ENCODE measurements at places on chromosomes 3 and 15.

GRCh38 chr3:60186359-60186758 lies 1064.9 kb downstream of the FHIT start:
- no peak for DNase-seq

DNA sequence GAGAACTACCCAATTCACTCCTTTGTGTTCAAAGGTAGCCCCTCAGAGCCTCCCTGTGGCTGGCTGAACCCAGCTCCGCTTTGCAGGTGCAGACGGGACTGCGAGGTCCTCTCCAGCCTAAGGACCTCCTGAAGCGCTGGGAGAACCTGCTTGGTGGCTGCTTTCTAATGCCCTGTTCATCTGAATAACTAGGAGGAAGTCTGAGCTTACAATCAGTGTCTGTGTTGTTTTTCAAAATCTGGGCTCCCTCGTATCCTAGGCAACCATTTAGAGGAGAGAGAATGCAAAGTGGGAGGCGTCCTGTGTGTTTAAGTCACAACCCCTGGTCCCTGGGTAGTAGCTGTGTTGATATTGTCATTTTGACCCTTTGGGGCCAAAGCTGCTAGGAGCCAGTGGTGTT lies 99.9 kb downstream of the GABRG3 start:
- DNase-seq, result no peak

GRCh38 chr3:193903966-193904365 lies 232.0 kb upstream of the HES1 start:
- DNase-seq, result no peak

GRCh38 chr15:34796847-34797435 lies 1.6 kb upstream of the ACTC1 start:
- DNase-seq, result no peak

GRCh38 chr3:57729334-57730045 lies 26.6 kb upstream of the SLMAP start:
- no peak for DNase-seq

- DNase-seq, result peak; percentile 37
Observed at GRCh38 chr15:40081691-40082194, 26.9 kb downstream of the BMF start.

GRCh38 chr3:50278880-50279224 lies at the start of gene LSMEM2:
Gene LSMEM2 (plus strand): TSS chr3:50279087. CDS start chr3:50279114, 27 bp downstream.
- DNase-seq, result no peak

DNA sequence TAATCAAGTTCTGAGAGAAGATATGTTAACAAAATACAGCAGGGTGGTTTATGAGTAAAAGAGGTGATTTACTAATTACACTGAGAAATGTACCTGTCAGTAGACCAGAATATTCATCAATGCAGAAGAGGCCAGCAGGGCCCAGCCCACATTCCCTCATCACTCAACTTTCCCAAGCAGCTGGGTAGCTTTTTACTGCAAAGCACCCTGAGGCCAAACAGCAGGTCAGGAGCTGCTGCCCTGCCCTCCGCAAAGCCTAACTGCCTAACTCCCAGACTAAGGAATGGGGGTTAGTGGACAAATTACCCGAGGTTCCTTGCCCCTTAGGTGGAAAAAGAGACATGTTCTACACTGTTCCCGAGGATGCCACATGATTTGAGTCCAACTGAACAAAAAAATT lies 108.2 kb downstream of the TBL1XR1 start:
- DNase-seq, result no peak

- no peak for DNase-seq
Observed at GRCh38 chr3:34056951-34057390, 258.5 kb downstream of the PDCD6IP start.

GRCh38 chr3:15794303-15794771 lies 3.4 kb downstream of the ANKRD28 start:
- DNase-seq, result peak; percentile 22

- no peak for DNase-seq
Observed at GRCh38 chr15:79602731-79603130, 170.6 kb downstream of the MINAR1 start.

DNA sequence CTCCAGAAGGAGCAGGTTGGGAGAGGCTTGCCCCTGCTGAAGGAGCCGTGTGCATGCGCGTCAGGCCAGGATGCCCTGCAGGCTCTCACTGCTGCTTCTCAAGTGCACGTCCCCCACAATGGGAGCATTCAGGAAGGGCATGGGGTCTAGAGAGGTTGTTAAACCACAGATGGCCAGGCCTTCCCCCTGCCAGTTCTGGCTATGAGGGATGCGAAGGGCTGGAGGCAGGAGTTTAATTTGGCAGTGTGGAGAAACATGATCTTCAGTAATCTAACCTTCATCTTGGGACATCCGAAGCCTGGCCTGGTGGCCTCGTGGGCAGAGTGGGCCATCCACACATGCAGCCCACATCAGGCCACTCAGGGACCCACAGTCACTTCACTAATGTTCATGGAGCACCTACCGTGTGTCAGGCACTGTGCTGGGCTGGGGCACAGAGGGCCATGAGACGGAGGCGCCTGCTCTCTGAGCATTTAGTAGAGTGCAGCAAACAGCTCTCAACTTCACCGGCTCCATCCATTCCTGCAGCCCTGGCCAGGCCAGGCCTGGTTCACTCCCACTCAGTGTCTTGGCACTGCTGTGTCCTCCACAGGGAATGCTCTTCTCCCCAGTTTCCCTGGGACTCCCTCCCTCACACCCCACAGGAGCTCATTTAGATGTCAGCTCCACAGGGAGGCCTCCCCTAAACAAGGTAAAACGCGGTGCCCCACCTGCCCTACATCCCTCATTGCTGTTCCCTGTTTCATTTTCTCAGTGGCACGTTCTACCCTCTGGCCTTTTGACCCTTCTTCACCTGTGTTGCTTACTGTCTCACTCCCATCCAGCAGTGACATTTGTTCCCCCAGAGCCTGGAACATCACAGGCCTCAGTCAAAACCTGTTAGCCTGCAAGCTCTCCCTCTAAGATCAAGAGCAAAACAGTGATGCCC lies 4.0 kb downstream of the CFAP100 start:
- no peak for DNase-seq

DNA sequence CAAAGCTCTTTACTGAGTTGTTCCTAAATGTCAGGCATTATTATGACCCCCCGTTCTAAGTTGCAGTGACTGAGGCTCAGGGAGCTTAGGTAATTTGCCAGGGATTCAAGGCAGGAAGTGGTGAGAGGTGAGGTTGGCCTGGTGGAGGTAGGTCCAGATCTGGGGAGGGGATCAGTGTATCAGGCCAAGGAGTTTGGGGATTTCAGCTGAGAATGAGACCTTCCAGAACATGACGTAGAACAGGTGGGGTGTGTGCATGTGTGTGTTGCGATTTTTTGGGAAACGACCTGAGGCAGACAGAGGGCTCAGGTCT lies 41.1 kb upstream of the MRPS22 start:
- DNase-seq, result no peak

DNA sequence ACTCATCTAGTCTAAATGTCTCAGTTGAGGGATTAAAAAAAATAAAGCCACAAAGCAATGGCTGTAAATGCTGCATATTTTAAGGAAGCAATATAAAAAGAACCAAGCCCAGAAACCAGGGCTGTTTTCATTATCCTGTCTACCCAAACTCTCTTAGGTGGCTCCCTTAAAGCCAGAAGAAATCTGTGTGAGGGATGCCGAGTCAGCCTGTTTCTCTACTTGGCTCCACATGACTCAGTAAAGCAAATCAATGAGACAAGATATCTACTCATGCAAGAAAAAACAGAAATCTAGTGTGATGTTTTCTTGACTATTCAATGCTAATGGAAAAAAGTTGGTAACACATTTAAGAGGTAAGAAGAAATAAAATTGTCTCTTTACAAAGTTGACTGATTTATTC lies 296.2 kb downstream of the ZBTB20 start:
- no peak for DNase-seq

- DNase-seq, result no peak
Observed at GRCh38 chr15:68211656-68212320, 6.7 kb upstream of the CALML4 start.

DNA sequence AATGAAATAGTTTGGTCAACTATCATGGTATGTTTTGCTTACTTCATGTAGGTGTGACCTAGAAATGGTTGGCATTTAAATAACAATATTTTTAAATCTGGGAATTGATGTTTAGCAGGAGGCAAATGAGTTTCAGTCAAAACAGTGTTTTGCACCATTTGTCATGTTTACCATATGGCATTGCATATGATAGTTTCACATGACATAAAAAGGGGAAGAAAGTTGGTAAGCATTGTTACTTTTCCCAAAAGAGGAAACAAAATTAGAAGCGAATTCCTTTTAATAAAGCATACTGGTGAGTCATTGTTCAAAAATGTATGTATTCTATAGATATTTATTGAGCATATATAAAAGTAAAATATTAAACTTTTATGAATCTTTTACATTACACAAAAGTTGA lies 2.3 kb downstream of the RNF13 start:
- DNase-seq, result no peak

DNA sequence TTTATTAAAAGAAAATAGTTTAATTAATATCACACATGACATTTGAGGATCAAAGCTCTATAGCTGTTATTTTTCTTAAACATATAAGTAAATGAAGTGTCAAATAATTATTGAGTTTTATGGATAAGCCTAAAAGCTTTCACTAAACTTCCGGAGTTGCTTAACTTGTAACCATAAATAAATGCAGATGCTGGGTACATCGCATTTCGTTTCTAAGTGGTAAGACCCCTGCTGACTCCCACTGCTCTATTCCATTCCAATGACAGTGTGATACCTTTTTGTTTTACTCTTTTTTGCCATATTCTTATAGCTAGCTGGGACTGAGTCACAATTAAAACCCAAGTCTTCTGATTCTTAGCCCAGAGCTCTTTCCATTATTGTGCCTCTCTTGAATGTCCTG lies 411.1 kb downstream of the SOX2 start:
- DNase-seq, result no peak

GRCh38 chr15:50164458-50164857 lies 17.5 kb upstream of the SLC27A2 start:
- no peak for DNase-seq

DNA sequence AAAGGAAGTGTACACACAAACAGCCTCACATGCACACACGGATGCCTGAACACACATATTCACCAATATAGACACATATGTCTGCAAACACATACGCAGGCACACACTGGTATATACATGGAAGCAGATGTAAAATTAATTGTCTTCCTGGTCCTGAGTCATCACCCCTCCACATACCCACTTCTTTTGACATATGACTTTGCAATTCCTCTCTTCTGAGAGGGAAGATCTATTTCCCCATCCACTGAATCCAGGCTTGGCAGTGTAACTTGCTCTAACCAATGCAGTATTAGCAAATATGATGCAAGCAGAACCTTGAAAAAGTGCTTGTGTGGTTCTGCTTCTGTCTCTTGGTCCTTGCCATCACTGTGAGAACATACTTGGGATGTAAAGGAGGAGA lies 76.8 kb upstream of the HRH1 start:
- DNase-seq, result no peak

DNA sequence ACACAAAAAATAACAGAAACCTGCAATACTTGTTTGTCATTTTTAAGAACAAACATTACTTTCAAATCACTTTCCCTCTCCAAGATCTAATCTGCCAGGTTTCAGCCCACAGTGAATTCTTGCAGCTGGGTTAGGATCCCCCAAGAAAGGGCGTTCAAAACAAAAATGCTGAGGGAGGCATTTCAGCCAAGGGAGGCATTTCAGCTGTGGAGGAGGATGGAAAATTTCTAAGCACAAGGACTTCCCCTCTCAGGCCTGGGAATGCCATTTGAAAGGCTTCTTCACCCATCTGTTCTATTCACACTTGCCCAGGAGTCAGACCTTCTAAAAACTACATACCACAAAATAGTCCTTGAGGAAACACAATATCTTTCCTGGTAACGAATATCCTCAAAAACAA lies 69.1 kb downstream of the P3H2 start:
- DNase-seq, result no peak

- DNase-seq, result no peak
Observed at GRCh38 chr15:91950054-91950453, 96.5 kb downstream of the SLCO3A1 start.

GRCh38 chr3:64473466-64473865 lies 214.3 kb downstream of the ADAMTS9 start:
- DNase-seq, result no peak

GRCh38 chr3:65935724-65936123 lies 103.0 kb downstream of the MAGI1 start:
- no peak for DNase-seq

GRCh38 chr3:193010191-193010590 lies 92.5 kb upstream of the MB21D2 start:
- DNase-seq, result no peak

DNA sequence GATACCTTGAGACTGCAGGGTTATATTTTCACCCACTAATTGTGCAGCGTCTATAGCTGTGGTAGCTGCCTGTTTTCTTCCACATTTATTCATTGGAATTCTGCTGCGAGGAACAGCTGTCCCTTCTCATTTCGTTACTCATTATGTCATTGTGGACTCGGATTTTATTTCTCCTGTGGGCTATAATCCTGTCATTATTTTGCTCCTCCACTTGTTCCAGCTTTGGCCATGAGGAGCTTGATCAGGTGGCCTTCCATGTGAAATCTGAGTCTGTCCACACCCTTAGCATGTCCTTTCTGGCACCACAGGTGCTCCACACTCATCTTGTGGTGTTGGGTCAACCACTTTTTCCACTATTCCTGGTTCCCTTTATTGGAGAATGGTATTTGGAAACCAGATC lies 14.8 kb downstream of the LYSMD4 start:
- DNase-seq, result no peak

DNA sequence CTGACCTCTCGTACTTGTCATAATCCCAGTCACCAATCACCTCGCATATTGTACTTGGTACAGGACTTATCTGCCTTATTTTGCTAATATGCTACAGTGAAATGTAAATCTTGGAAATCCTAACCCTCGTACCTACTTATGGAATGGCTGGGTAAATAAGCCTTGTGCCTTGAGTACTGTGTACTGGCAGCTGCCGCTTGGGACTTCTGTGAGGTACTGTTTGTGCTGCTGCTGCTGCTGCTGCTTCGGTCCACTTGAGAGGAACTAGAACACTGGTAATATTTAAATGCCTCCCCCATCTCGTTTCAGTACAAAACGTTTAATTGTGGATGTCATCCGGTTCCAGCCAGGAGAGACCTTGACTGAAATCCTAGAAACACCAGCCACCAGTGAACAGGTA lies 42.5 kb upstream of the CRTC3 start:
- no peak for DNase-seq

DNA sequence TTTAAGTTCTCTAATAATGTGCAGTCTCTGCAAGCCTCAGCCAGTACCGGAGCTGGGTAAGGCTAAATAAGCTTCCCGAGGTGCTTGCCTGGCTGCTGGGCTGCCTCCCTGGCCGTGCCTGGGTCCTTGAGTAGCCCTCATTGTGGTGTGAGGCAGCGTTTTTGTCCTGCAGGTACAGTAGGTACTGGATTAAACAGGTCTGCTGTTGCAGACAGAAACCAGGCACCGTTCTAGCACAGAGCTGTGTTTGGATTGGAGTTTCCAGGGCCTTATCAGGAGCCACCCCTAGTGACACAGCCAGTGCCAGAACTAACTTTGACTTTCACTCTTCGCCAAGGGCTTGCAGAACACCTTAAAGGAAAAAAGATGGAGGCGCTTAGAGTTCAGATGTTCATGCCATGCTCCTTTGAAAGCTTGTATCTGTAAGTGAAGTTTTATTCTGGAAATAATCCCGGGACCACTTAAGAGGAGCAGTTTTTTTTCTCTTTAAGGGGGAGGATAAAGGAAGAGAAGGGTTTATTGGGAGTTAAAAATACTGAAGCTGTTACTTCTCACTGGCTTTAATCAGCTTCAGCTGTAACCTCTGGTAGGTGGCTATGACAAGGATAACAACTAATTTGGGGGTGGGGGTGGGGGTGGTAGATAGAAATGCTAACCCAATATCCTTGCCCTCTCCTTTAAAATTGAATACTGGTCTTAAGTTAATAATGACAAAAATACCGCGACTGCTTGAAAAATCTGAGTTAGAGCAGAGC lies 126.8 kb downstream of the MITF start:
- no peak for DNase-seq

GRCh38 chr15:59841036-59841435 lies 151.9 kb upstream of the BNIP2 start:
- no peak for DNase-seq

Data from CD4-positive, alpha-beta T cell treated with Interleukin-17A for 4 hours (primary cell).